ENCODE measurements at places on chromosomes 13 and 19.

GRCh38 chr19:55418185-55418584, 10.6 kb upstream of the UBE2S start:
- no peak for DNase-seq

- DNase-seq = no peak
Measured at GRCh38 chr19:49975051-49975450, 14.1 kb upstream of the SIGLEC11 start.

- no peak for DNase-seq
Measured at GRCh38 chr19:47650700-47651099, 41.8 kb downstream of the BICRA start.

DNA sequence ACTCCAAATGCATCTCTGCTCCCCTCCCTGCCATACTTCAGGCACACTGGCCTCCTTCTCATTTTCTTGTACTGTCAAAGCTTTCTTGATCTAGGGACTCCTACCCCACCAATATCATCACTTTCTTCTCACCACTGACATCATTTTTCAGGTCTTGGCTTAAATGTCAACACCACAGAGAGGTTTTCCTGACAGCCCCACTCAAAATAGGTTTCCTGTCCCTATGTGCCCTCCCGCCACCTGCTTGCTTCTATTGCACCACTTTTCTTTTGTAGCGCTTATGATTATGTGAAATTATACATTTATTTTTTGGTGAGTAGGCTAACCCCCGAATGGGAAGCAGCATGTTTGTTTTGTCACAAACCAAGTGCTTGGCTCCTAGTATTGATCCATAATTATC, 164.6 kb downstream of the NDFIP2 start:
- no peak for DNase-seq

Data from posterior vena cava (tissue), 2 donors.